ENCODE measurements at places on chromosomes 2 and 18.

- DNase-seq = peak; percentile 72
Observed at GRCh38 chr18:623761-624620, 27.2 kb downstream of the CLUL1 start.

GRCh38 chr2:127025359-127026166, 81.4 kb downstream of the BIN1 start:
- DNase-seq = peak; percentile 86

- DNase-seq = no peak
Observed at GRCh38 chr2:141392517-141393213, 738.2 kb downstream of the LRP1B start.

- DNase-seq = no peak
Observed at GRCh38 chr2:197137231-197137630, 173.3 kb downstream of the ANKRD44 start.

GRCh38 chr2:98460573-98461497, 16.2 kb downstream of the INPP4A start:
- no peak for DNase-seq

DNA sequence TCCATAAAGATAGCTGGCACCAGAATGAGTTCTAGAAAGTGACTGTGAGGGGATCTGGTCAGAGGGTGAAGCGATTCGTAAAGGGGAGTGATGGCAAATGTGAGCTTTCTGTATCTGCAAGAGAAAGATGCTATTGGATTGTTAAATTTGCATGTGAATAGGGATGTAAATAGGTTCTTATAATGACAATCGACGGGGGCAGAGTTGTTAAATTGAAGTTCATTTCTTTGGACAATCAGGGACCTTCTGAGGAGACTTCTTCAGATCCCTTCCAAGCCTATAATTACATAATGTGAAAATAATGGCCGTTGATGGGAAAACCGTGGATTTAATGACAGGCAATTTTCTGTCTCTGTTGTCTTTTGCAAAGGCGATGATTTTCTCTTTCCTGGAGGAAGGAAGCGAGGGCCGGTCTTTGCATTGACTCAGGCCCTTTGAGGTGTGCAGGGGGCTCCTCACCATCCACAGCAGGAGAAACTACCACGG, 52.2 kb upstream of the TMEM18 start:
- DNase-seq = no peak

- no peak for DNase-seq
Observed at GRCh38 chr2:138333121-138333520, 168.4 kb upstream of the SPOPL start.

GRCh38 chr2:210861038-210861665, 304.8 kb downstream of the CPS1 start:
- DNase-seq = no peak

DNA sequence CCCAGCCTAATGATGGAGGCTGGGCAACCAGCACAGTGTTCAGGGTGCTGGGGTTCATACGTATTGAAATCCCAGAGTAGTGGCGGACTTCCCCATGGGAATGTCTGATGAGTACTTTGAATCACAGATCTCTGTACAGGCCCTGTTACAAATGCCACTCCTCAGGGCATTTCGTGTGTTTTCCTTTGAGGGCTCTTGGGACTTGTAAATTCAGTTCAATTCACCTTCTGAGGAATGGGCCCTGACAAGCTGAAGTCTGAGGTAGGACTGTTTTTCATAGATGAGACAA, 288 bp upstream of the RDH14 start:
- DNase-seq = no peak

DNA sequence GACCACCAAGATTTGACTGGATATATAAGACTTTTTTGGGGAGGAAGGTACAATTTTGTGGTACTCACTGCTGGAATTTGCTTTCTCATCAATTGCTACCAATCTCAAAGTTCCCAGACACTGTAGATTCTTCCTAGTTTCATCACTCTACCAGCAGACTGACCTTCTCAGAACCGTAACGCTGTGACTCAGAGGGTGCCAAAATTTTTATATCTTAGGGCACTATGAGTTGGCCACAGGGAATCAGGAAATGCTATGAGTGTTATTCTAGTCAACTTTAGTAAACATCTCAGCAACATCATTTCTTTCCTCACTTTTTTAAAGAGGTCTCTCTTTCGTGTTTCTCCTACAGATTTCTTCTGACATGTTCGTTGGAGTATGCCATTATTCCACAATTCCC, 499.0 kb downstream of the TMX3 start:
- DNase-seq = no peak

DNA sequence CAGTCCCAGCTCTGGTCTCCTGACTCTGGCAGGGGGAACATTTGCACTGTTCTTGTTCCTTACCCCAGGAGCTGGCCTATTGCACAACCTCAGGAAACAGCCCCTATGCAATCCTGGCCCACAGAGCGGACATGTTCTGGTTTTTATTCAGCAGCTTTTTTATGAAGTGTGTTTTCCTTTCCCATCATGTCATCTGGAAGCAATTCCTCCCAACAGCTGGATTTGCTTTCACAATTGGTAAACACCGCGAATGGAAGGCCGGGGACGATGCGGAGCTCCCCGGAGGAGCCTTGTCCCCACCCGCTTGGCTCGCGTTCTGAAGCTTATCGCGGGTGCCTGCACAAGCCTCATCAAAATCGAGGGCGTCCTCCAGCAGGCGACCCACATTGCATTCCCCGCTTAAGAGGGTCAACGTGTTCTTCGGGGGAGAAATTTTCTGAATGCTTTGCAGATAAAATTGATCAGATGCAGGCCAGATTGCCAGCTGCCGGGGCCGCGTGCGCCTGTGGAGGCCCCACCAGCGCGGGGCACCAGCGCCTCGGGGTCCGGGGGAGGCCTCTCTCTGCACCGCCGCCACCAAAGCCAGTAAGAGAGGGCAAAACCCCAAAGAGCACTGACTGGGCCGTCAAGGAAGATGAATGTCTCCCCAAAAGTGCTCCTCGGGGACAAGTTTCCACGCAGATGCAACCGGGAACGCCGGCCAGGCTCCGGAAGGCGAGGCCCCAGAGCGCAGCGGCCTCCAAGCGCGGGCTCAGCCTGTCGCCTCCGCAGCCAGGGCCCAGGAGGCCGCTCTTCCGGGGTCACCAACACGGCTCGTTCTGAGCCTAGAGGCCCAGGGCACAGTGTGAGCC, 60.3 kb upstream of the SP3 start:
- peak; percentile 91 for DNase-seq

DNA sequence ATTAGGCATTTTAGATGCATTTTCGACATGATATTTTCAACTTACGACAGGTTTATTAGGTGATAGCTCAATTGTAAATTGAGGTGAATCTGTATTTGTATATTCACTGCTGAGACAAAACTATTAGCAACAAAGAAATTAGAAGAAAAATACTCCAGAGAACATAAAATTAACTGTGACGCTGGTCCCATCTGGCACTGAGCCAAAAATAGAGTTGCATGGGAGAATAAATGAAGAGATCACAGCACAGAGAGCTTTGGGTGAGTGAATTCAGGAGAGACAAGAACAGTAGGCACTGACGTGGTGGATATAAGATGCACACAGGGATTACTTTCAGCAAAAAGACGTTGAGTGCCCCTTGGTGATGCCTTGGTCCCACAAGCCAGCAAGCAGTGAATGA, 306.2 kb upstream of the RAB6C start:
- DNase-seq = no peak

DNA sequence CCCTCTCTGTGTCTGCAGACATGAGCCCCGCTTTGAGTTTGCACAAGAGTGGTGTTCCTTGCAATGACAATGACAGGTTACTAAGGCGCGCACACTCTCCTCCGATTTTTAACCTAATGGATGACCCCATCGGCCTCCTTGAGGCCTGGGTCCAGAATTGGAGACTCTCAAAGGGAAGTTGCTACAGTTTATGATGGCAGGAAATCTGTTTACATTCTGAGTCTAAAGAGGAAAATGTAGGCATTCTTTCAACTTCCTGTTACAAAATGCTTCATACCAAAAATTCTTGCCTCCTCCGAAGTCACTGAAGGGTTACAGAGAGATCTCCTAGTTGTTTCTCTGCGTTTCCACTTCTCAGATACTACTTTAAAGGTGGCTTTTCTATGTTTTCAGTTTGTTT, 225.3 kb upstream of the AGAP1 start:
- no peak for DNase-seq

- no peak for DNase-seq
Observed at GRCh38 chr2:86787736-86788135, 3.0 kb downstream of the CD8A start.

DNA sequence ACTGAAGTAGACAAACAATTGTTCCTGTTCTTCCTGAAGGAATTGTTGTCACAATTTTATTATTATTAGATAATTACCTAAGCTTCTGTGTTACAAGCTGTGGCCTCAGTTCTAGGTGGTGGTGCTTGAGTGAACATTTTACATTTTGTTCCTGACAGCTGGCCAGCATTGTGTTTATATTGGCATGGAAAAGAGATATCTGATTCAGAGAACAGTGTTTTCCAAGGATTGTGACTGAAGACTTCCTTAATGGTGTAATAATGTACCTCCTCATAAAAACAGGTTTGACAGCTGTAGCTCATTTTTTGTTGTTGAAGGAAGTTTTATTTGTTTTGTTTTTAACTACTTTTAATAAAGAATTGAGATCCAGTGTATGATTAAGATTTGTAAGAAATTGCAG, 95.2 kb downstream of the EPB41L5 start:
- peak; percentile 22 for DNase-seq

DNA sequence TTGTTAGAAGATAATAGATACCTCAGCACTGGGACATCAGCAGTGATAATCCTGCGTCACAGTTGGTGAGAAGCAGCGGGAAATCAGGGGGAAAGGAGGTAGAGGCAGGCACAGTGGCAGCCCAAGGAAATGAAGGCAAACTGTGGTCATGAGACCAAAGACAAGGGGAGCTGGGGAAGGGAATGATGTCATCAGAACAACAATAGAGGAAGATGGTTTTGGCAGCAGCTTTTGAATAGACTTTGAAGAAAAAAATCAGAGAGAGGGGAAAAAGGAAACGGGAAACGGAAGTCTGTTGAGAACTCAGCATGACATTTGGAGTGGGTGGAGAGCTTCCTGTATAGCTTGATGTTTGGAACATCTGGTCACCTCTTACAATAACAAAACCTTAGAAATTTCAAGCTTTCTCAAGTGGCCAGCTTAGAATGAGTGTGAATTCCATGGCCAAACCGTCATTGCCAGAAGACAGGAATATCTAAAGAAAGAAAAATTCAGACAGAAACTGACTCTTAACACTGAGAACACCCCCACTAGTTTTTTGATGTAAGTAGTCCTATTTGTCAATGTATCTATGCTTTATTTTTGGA, 18.4 kb upstream of the YES1 start:
- DNase-seq = peak; percentile 38

GRCh38 chr2:143110758-143111428, 18.3 kb upstream of the ARHGAP15 start:
- DNase-seq = peak; percentile 64

DNA sequence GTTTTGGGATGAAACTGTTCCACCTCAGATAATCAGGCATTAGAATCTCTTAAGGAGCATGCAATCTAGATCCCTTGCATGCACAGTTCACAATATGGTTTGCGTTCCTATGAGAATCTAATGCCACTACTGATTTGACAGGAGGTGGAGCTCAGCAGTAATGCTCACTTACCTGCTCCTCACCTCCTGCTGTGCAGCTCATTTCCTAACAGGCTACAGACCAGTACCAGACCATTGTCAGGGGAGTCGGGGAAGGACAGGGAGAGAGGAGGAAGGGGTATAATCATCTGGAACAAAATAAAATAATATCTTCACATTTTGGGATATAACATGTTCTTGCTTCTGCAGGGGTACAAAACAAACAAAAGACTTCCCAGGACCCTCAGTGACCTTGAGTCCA, 532.0 kb upstream of the FSHR start:
- DNase-seq = no peak

DNA sequence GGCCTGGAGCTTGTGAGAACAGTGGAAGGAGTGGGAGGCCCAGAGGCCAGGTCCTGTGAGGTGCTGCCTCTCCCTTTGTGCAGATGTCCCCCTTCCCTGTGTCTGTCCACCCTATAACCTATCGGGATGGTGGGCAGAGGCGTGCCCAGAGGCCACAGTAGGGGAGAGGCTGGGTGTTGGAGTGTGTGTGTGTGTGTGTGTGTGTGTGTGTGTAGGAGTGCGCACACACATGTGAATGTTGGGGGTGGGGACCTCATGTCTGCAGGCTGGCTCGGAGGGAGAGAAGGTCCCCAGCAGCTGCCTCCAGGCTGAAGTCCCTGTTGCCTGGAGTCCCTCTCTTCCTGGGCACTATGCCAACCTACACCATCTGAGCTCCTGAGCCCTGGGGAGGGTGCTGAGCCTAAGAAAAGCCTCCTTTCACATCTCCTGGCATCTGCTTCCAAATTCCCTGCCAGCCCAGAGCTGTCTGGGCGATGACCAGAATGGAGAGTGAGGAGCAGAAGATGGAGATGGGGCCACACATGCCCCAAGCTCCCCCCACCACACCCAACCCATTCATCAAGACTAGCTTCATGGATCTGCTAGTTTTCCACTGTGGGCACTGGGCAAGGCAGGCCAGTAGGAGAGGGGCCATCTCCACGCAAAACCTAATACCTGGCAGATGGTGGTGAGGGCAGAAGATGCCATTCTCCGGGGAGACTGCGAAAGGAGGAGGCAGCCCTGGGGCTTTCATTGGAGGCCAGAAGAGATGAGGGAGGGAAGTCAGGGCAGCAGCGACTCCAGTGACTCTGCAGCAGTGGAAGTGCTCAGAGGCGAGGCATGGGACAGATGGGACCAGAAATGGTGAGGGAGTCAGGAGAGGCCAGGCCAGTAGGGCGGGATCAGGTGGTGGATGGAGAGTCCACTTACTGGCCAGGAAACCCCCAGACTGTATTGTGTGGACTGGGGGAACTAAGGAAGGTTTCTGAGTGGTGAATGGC, 20.3 kb downstream of the KCNK3 start:
- peak; percentile 73 for DNase-seq

GRCh38 chr2:37585295-37585908, 86.0 kb downstream of the CDC42EP3 start:
- peak; percentile 30 for DNase-seq

GRCh38 chr2:238695538-238695937, 152.3 kb upstream of the TWIST2 start:
- DNase-seq = peak; percentile 56

DNA sequence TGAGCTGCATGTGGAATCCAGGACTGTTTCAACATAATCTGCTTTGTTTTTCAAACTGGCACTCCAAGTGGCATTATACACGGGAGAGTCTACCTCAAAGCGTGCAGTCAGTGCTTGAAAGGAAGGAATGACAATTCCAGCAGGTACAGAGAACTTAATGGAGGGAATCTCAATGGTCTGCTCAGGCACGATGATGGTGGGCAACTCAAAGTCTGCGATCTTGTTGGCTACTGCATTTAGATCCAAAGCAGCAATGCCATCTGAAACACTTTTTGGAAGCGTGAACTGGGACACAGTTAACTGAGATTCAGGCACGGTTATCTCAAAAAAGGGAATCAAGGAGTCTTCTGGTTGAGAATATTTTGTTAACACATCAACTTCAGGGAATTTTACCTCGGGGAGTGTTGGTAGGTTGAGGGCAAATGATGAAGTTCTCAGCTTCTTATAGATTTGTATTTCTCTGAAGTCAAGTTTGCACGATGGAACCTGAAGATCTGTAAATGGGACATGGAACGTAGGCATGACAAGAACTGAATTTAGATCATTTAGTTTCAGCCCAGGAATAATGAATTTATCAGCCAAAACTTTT, 38.7 kb downstream of the APOB start:
- DNase-seq = no peak

- no peak for DNase-seq
Observed at GRCh38 chr2:129469871-129470270, 509.6 kb upstream of the RAB6C start.
